Glomerular endothelial cell (primary cell): ENCODE measurements at places on chromosomes 6 and 20. TPM values are rescaled to one million over a fixed set of nuclear protein-coding genes. Genes with fewer than 3 reads are reported as not detected.

SRSF3 gene
- 190 and 249 TPM in 2 replicates for total RNA-seq

C20orf202 gene
- not detected in 2 replicates for total RNA-seq

NOTCH4 gene
- 66.1 and 242 TPM in 2 replicates for total RNA-seq

WFDC10B gene
- total RNA-seq: not detected in 2 replicates

CGA gene
- total RNA-seq: not detected in 2 replicates

ARFGEF3 gene
- total RNA-seq: 4.5 and 5.1 TPM in 2 replicates

CALHM6 gene
- total RNA-seq: 0.68 and 1.1 TPM in 2 replicates

RNF182 gene
- total RNA-seq: 4.0 and 7.2 TPM in 2 replicates

CCDC167 gene
- 79.9 and 117 TPM in 2 replicates for total RNA-seq
